Activated CD8-positive, alpha-beta T cell treated with anti-CD3 and anti-CD28 coated beads, Interleukin-2, amount 10 ng/mL, durations not matched to agents 7 days and 5 days (primary cell): ENCODE measurements at places on chromosomes 1 and 21.

- DNase-seq, result no peak
Observed at GRCh38 chr21:42172596-42173483, 46.1 kb upstream of the ABCG1 start.

DNA sequence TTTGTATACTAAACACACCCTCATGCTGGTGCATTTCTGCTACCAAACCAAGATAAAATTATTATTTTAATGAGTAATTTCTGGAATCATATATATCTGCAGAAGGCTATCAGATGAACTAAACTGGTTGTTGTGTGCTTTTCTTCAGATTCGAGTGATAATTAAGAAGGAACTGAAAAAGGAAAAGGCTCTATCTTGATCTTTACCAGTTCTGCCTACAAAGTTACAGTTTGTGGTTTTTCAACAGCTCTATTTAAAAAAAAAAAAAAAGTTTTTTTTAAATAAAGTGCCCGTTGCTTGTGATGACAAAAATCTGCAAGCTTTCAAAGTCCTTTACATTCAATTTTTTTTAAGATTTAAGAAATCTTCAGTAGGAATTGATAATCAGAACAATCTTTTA lies 13.6 kb downstream of the DENND1B start:
- DNase-seq, result no peak

DNA sequence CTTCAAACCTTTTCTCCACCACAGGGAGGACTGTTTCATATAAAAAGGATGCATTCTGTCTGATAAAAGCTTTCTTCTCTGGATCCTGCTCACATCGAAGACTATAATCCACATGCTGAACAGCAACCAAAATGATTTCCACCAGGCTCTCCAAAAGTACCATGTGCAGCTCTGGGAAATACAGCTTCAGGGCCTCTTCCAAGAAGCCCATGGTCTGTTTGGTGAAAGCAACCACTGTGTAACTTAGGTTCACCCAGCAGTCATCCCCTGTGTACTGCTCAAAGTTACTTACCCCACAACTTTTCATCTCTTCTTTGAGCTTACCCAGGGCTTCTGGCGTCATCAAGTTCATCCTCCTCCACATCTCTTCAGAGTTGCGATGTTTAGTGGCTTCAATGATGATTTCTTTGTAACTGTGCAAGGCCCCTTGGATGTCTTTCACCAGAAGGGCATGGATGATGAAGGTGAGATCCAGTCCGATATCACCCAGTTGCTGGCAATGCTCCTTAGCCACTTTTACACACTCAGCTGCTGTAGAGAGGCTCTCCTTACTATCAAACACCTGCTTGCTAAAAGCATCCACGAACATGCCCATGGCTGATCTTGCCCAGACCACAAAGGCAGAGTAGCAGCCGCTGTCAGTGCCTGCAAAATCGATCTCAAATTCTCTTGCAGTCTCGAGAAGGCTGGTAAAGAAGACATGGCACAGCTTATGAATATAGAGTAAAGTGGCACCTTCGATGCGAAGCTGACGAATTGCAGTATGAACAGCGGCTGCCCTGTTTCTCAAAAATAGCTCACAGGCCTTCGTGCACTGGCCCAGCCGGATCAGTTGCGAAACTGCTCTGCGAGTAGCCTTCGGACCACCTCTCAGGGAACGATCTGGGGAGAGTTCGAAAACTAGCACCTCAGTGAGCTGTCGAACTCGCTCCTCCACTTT lies 1.7 kb downstream of the EXOC8 start:
- DNase-seq, result peak; percentile 30

DNA sequence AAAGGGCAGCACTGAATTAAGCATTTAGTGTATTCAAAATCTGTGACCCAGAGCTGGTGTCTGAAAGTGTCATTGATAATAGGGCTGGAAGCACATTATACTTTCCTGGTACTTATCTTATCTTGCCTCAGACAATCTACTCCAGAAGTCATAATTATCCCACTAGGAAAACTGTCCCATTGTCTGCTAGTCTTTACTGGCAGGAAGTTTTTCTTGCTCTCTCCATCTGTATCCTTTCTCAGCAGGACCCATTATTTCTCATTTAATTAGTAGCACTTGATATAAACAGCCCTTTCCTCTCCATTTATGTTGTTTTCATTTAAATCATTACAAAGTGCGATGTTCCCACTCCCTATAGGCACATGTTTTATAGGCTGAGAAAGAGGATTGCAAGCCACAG lies 36.5 kb upstream of the BARHL2 start:
- no peak for DNase-seq

GRCh38 chr1:6927626-6928025 lies 142.4 kb downstream of the CAMTA1 start:
- DNase-seq, result no peak

DNA sequence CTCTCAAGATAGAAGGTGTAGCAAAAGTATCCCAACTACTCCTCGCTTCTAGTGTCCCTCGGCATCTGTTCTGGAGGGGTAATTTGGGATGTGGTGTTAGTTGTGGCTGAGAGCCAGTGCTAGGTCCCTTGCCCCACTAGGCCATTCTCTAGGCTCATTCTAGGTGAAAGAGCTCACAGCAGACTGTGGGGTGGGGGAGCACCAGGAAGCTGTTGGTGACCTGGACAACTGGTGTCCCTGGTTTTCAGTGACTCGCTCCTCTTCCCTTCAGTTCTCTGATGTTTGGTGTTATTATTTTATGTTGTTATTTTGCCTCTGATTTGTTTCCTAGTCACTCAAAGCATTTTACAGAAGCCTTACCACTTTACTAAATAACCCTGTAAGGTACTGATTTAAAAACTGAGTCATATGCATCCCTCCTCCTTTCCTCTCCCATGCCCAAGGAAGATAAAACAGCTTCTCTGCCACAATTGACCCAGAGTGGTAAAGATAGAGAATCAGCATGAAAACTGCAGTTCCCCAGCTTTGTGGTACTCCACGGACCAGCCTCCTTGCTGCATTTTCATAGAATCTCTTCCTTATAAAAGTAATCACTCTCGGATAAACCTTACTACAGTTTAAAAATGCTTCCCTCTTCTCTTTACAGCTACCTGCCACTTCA lies 14.1 kb downstream of the DYRK3 start:
- no peak for DNase-seq

GRCh38 chr1:229027622-229028182 lies 243.2 kb upstream of the RAB4A start:
- DNase-seq, result peak; percentile 42

GRCh38 chr1:111980686-111981085 lies 8.8 kb downstream of the KCND3 start:
- no peak for DNase-seq

DNA sequence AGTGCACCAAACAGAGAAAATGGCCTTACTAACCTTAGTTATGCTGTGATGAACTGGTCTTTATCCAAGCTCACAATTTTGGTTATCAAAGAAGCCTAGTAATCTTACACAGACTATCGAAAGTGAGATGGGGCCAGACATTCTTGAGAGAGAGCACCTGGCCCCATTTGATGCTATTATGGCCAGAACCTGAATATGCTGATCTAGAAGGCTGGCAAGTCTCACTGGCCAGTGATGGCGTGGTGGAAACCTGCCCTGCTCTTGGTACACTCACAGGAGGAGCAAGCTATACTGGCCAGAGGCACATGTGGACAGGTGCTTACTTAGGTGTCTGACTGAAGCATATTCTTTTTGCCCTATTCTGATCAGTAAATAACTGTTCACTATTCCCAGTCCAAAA lies 357.8 kb upstream of the ZRANB2 start:
- DNase-seq, result no peak

GRCh38 chr1:161986328-161986727 lies 37.3 kb downstream of the OLFML2B start:
- no peak for DNase-seq

DNA sequence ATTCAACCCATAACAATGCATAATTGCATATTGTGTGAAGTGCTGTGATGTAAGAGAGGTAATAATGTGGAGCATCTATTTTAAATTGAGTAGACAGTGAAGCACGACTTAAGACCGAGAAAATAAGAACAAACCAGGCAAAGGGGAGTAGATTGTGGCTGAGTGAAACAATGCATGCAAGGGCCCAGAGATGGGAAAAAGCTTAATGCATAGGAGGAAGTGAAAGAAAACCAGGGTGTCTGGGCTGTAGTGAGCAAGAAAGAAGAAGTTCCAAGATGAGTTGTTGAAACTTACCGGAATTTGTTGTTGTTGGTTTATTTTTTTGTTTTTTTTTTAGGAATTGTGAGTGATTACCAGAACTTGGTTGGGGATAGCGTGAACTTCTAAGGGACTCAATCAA lies 104.7 kb downstream of the SNX7 start:
- DNase-seq, result no peak

GRCh38 chr1:153386500-153386901 lies 4.4 kb downstream of the S100A8 start:
- no peak for DNase-seq

DNA sequence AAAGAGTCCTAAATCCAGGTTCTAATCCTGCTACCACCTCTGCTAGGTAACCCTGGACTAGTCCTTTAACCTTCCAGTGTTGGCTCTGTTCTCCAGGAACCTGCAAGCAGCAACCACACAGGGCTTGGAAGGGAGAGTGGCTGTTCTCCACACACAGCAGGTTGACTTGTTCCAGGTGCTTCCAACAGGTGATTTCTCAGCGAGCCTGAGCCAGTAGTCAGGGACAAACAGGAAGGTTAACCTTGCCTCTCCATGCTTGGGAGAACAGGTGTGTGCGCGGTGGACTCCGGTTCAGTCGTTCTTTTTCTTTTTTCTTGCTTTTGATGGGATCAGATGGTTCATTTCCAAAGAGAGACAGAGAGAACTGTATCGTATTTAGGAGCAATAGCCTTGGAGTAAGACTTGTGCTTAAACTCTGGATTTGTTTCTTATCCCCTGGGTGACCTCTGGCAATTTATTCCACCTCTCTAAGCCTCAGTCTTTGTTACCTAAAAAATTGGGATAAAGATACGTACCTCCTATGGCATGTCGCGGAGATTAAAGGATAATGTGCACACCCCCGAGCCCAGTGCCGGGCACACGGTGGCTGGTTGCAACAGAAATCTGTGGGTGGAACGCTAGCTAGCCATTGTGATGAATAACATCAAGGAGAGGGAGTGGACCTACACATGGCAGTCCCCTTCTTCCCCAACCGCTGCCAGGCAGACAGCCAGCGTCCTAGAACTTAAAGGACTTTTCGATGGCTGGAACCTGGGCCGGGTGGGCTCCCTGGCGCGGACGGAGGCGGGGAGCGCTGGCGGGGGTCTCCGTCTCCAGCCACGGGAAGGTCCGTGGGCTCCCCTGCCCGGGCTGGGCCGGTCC lies 583 bp upstream of the CACHD1 start:
- DNase-seq, result no peak

- DNase-seq, result no peak
Observed at GRCh38 chr21:45299026-45299863, 11.6 kb upstream of the POFUT2 start.

DNA sequence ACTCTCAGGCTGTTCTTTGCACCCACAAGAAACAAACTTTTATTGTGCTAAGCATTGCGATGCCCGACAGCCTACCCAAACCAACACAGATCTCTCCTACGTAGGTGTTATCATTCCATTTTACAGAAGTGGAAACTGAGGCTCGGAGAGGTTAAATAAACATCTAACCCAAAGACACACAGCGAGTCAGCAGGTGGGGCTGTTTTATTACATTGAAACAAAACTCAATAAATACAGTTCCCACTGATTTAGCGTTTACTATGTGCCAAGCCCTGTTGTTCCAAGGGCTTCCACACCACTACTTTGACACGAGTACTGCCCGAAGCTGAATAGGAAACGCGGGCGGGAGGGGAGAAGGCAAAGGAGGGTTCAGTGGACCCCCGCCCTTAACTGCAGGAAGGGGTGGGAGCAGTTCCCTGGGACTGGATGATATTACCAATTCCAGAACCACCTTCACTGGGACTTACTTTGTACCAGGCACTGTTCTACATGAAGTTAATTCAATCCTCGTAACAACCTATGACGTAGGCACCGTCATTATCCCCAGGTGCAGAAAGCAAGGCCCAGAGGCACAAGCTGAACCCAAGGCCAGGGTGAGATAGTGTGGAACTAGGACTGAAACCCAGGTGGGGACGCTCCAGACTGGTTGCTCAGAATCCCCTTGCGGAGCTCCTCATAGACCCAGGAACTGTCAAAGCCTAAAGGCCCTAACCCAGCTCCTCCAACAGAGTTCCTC lies 19.3 kb upstream of the ALDH4A1 start:
- DNase-seq, result no peak

DNA sequence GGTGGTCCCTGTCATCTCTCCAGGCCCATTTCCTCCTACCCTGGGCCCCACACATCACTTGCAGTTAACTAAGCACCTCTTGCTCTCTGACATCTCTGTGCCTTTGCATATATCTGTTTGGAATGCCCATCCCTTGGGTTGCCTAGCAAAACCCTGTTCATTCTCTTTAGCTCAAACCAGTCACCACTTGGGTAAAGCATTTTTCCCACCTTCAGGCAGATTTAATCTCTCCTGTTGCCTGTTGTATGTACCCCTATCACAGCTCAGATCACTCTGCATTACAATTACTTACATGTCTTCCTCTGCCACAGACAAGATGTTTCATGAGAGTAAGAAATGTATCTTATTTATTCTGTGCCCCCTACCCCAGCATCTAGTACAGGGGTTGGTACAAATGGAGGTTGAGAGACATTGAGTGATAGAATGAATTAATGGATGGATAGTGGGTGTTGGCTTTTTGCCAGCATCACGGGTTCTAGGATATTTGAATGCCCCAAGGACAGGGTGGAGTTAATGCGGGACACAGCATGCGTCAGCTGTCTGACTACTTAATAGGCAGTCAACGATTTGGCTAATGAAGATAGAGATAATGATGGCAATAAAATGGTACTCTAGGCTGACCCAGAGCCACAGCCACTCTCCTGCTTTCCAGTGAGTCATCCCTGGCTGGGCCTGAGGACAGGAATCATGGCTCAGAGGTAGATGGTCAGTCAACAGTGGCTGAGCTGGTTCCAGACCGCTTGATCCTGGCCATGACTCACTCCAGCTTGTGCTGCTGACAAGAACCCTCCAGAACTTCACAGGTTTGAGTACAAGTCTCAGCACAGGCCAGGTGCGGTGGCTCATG lies 6.5 kb downstream of the NR0B2 start:
- no peak for DNase-seq

DNA sequence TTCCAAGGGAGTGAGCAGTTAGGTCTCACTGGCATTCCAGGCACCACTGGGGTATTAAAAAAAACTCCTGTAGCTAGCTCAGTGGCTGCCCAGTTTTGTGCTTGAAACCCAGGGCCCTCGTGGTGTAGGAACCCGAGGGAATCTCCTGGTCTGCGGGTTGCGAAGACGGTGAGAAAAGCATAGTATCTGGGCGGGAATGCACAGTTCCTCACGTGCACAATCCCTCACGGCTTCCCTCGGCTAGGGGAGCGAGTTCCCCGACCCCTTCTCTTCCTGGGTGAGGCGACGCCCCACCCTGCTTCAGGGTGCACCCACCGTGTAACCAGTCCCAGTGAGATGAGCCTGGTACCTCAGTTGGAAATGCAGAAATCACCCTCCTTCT lies 50.5 kb upstream of the PGBD5 start:
- no peak for DNase-seq
